ENCODE measurements at places on chromosomes 3 and 15.

GRCh38 chr15:25770031-25770430 is 93.1 kb downstream of the ATP10A start:
- DNase-seq, result no peak

- DNase-seq, result peak; percentile 25
Measured at GRCh38 chr15:90859234-90860131, 8.9 kb upstream of the FURIN start.

GRCh38 chr15:54559405-54560069 is 581.3 kb downstream of the UNC13C start:
- peak; percentile 71 for DNase-seq

GRCh38 chr3:32310918-32311839 is 72.7 kb downstream of the CMTM8 start:
- DNase-seq, result peak; percentile 64

DNA sequence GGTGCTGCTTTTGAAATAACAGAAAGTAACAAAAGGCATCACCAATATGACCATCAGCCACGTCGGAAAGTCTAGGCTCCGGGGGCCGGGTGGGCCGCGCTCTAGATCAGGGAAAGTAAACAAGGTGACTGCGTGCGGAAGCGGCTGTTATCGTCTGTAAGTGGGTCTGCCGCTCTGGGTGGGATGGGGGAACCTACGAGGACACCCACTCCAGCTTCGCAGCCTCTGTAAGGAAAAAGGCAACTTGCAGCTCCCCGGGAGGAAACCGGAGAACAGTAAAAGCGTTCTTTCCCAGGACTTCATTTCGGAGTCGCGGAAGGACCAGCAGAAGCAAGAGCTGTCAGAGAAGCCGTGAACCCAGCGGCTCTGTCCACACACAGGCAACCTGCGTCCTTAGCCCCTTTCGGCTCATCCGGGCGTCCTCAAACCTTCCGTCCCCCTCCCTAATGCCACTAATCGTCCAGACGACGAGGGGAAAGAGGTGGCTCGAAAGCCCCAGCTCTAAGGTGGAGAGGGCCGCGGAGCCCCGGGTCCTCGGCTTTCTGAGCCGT is 461 bp downstream of the XRN1 start:
- peak; percentile 8 for DNase-seq
